ENCODE measurements at places on chromosomes 3 and 15. TPM values are rescaled to one million over a fixed set of nuclear protein-coding genes. Genes with fewer than 3 reads are reported as not detected.

The GAP43 gene
- 6.1 TPM for total RNA-seq

The PPARG gene
- 25.3 TPM for total RNA-seq

The SUSD5 gene
- 8.4 TPM for total RNA-seq

The NAA50 gene
- 278 TPM for total RNA-seq

The SPINK8 gene
- total RNA-seq: not detected

The DUOXA2 gene
- total RNA-seq: not detected

The UROC1 gene
- total RNA-seq: not detected

The CELF6 gene
- 0.23 TPM for total RNA-seq

The ATP10A gene
- total RNA-seq: 14.9 TPM

The SEMA6D gene
- total RNA-seq: 4.4 TPM

The GOLIM4 gene
- 72.7 TPM for total RNA-seq

The AMIGO3 gene
- not detected for total RNA-seq

The GOLGA8J gene
- not detected for total RNA-seq

The SCAANT1 gene
- not detected for total RNA-seq

The CCR4 gene
- under 0.01 TPM for total RNA-seq

The EPHA3 gene
- total RNA-seq: 6.7 TPM

The FETUB gene
- total RNA-seq: not detected

The CCDC71 gene
- 18.4 TPM for total RNA-seq

The P3H2 gene
- 23.8 TPM for total RNA-seq

The GNAT1 gene
- total RNA-seq: not detected

The NPAP1 gene
- total RNA-seq: not detected

The DGKG gene
- 1.2 TPM for total RNA-seq

The CPN2 gene
- total RNA-seq: not detected

The SPATA12 gene
- not detected for total RNA-seq

Data from smooth muscle cell of the pulmonary artery (primary cell).